ENCODE measurements at places on chromosomes 12 and 14.

DNA sequence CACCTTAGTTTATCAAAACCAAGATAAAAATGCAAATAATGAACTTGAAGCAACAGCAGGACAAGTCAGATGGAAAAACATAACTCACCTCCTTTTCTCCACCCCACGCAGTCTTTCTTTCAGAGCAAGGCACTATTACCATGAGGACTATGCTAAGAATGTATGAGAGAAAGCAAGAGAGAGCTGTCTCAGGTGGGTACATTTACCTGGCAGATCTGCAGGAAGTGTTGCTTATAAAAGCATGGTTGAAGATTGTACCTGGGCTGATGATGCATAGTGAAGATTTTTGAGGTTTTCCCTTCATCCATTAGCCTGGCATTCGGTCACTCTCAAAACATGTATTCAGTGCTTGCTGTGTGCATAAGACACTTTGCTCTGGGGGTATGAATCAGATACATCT is 68.8 kb upstream of the IFNG-AS1 start:
- no peak for DNase-seq

GRCh38 chr12:114689075-114689994 is 5.4 kb upstream of the TBX3 start:
- no peak for DNase-seq

- DNase-seq: no peak
These were observed 374.7 kb downstream of the KCNH5 start for GRCh38 chr14:62670526-62670925.

GRCh38 chr12:52611080-52611468 is 7.3 kb downstream of the KRT73 start:
- DNase-seq: no peak

- DNase-seq: no peak
These were observed 36.8 kb downstream of the SH2B3 start for GRCh38 chr12:111442301-111443045.

GRCh38 chr14:102736956-102737355 is 40.3 kb upstream of the TRAF3 start:
- DNase-seq: no peak

GRCh38 chr14:74380172-74380571 is 31.9 kb downstream of the VRTN start:
- DNase-seq: no peak

GRCh38 chr12:41277100-41277945 is 89.2 kb downstream of the PDZRN4 start:
- no peak for DNase-seq

DNA sequence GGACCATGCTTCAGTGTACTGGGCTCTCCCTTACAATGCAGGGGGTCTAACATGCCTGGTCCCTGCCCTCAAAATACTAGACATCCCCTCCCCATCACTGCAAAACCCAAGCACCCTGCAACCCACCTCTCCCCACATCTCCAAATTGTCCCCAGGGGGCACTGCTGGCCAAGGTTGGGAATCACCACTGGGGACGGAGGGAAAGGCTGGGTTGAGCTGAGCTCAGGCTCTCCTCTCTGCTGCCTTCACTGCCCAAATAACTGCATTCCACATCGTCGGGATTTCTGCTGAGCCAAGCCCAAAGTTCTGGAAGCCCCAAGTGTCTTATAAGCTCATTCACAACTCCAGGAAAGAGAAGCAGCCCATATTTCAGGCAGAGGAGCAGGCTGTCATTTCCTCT is 69.6 kb downstream of the NT5DC3 start:
- no peak for DNase-seq

DNA sequence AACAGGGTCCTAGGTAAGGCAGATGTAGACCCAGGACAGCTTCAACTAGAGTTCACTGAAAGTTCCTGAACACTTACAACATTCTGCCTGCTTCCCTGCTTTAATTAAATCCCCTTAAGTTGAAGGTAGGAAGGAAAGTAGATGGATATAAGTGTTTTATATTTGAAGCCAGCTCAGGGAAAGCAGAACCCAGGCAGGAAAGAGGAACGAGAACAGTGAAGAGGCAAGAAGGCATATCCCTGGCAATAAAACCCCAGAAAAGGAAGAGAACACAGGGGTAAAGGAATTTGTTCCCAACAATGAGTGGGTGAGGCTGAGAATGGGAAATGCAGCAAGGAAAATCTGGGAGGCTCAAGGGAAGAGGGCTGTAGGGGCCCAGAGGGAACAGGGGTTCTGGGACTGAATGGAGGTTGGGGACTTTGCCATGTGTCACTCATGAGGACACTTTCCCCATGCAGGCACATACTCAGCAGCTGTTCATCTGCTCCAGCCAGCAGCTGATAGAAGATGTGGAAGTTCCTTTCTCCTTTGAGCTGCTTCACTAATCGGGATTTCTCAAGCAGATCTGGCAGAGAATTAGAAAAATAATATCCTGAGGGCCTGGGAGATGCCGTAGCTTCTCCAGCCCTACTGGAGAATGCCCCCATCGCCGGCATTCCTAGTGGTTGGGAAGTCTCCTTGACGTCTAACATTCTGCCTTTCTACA is 3.7 kb downstream of the MYO1A start:
- no peak for DNase-seq

DNA sequence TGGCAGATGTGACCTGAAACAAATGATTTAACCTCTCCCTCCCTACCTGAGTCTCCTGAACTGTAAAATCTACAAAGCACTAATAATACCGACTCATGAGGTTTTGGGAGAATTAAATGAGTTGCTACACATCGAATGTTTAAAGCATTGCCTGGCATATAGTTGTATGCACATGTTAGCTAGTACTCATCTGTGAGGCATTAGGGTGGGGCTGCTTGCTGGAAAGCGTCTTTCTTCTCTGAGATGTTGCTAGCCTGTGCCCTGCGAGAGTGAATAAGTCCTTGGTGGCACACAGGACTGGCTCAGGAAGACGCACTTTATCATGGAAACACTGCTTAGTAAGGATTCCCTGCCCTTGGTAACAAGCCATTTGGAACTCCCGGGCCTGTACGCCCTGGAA is 6.1 kb downstream of the RAPGEF3 start:
- no peak for DNase-seq

DNA sequence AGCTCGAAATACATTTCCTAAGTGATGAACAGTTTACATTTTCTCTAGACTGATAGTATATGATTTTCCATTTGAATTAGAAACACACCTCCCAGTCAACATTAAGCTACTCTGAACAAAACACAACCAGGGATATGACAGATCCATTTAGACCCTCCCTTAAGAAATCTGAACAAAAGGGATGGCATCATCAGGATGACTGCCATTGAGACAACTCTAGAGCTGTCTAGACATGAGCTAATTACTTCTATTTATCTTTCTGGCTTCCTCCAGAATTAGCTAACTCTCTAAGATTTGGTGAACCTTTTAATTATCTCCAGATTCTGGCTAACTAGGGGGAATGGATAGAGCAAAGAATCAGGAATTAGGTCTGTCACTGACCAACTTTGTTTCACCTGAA is 92.9 kb upstream of the IGF1 start:
- no peak for DNase-seq

DNA sequence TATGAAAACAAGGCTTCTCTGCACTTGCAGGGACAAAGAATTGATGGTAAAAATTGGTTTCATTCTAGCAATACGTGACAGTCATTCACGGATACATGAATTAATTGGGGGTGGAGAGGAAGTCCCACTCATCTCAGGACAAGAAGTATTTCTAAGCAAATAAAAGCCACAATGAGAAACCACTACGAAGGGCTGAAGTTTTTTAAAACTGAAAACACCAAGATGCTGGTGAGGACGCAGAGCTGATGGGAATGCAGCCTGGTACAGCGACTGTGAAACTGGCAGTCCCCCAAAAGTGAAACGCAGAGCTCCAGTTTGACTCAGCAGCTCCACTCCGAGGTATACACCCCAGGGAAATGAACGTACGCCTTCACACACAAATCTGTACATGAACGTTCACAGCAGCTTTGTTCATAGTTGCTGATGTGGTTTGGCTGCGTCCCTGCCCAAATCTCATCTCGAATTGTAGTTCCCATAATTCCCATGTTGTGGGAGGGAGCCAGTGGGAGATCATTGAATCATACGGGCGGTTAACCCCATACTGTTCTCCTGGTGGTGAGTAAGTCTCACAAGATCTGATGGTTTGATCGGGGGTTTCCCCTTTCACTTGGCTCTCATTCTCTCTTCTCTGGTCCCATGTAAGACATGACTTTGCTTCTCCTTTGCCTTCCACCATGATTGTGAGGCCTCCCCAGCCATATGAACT is 89.0 kb downstream of the SCARB1 start:
- DNase-seq: no peak

- DNase-seq: no peak
These were observed 537 bp downstream of the NFE2 start for GRCh38 chr12:54300225-54300731.
